ENCODE measurements at places on chromosomes 1 and 21.

- no peak for DNase-seq
These were observed 78.1 kb downstream of the DHRS3 start for GRCh38 chr1:12539705-12540579.

- no peak for DNase-seq
These were observed 102.1 kb downstream of the XCL2 start for GRCh38 chr1:168441745-168442144.

DNA sequence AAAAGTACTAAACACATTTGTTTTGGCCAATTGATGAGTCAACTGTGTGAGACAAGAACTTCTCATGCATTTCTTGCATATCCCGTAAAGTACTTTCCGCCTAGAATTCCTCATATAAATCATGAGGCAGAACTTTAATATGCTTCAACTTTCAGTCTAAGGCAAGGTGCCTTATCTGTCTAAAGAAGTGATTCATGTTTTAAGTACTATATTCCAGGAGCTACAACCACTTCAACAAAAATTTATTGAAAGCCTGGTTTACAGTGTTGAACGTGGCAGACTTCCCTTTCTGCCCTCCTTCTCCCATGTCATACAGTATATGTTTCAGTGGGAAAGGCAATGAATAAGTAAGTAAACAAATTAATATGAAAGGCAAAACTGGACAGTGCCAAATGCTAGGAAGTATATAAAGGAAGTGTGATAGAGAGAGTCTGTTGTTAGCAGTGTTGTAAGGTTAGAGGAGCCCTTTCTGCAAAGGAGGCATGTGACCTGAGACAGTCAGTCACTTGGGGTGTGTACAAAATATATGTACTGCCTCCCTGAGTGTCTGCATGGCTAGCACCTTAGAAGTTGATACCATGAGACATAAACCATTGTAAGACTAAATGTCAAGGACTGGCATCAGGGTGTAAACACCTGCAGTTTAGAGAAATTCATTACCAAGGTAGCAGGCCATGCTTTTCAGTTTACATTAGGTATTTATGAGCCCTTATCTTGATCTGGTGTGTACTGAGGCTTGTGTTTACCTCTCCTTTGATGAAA, 362.2 kb downstream of the SRGAP2C start:
- no peak for DNase-seq

GRCh38 chr1:56070601-56071000, 508.8 kb downstream of the PLPP3 start:
- DNase-seq = no peak

DNA sequence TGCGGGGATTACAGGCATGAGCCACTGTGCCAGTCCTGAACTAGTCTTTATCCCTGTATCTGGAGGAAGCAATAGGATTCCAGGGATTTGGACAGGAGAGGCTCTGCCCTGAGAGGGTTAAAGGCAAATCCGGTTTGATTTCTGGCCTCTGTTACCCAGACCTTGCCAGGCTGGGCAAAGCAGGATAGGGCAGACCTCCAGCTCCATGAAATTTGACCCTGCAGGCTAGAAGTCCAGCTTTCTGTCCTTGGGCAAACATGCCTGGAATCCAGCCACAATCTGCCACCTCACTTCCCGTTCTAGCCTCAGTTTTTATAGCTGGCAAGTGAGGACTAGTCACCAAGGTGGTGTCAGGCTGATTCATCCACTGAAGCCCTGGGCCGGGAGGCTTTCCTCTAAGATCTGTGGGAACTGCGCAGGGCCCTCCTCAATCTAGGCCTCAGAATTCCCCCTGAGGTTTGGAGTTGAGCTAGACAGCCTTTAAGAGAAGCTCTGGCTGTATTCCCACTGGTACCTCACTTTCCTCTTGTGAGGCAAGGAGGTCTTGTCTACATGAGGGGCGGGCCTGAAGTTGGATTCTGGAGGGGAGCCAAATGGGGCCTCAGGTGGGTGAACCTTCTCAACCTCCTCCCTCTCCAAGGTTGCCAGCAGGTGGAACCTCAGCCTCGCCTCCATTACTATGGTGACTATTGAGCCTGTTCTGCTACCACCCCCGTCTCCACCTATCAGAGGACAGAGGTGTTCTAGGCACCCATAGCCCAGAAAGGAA, 7.0 kb upstream of the P3R3URF start:
- no peak for DNase-seq

GRCh38 chr1:30319765-30320580, 403.4 kb downstream of the MATN1 start:
- DNase-seq = no peak

DNA sequence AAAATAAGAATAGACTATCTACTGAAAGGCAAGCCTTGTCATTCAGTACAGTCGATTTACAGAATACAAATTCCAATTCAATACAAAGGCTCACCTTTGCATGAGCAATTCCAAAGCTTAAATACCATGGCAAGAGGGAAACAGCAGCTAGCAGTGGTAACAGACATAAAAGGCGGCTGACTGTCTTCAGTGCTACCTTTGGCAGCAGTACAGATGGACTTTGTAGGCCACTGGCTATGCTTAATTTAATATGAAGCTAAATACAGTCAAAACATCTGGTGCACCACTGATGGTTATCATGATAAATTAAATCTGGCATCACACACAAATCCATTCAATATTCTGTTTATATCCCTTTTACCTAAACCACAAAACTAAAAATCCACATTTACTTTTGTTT, 62.4 kb downstream of the RERE start:
- DNase-seq = no peak

GRCh38 chr1:197896301-197896700, 6.1 kb upstream of the C1orf53 start:
- DNase-seq = no peak

DNA sequence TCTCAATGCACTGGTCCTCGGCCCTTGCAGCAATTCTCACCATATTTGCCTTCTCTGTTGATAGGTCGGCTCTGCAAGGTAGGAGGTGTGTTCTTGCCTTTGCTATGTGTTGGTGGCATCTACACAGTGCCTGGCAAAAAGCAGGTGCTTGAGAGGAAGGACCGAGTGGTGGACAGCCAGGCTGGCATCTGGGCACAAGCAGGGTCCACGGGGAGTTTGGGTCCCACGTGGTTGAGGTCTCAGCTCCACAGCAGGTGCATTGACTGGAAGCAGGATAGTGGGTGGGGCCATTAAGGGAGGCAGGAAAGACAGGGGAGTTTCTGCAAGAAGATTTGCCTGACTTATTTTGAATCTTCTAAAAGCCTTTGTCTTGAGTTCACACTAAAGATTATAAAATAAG, 81.2 kb upstream of the WNT4 start:
- DNase-seq = no peak

DNA sequence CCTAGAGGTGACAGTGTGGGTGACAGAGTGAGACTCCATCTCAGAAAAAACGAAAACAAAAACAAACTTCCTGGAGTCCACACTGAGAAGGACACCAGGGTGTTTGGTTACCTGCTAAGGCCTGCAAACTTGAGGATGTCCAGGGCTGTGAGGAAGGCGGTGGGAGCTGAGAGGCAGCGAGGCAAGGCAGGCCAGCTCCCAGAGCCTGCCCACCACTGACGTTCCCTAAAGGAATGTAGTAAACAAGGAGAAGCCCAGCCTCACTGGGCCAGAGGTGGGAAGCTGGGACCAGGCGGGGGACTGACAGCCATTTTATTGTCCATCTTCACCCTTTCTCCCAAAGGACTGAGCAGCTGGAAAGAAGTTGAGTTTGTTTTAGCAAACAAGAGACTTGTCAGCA, 24.1 kb downstream of the SHISA4 start:
- no peak for DNase-seq

DNA sequence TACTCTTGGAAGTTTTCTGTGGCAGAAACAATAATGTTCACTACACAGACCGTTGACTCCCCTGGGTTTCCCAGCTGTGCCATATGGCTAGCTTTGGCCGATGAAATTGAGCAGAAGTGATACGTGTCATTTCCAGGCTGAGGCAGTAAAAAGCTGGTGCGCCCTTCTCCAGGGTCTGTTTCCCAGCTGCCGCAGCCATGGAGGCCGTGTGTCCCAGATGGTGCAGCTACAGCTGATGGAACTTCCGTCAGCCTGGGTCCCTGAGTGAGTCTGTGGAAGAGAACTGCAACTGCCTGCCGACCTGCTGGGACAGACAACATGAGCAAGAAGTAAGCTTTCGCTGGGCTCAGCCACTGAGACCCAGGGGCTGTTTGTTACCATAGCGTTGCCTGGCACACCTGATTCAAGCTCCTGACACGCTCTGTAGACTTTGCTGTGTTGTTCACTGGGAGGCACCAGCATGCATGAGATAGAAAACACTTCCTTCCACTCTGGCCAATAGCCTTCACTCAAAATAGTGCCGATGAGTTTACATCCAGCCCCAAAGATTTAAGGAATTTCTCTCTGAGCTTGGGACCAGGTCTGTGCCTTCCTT, 116.3 kb upstream of the SLC25A33 start:
- no peak for DNase-seq

GRCh38 chr1:45015683-45016082, 3.6 kb downstream of the UROD start:
- no peak for DNase-seq

- peak; percentile 61 for DNase-seq
These were observed 21.2 kb downstream of the OVGP1 start for GRCh38 chr1:111406321-111406768.

DNA sequence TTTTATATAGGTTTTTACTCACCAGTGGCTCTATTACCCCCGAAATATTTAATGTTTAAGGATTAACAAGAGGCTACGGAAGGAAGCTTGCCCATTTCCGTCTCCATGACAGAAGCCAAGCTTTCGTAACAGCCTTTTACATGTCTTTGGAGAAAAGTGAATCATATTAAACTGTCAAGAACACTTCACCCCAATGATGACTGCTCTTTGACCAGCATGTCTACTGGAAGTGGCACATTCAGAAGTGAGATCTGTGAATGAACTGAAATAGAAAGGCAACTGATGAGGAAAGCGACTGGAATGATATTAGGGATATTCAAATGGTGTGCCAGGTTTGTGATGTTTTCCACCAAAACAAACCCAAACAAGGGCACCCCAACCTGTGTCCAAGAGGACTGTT, 8.5 kb upstream of the PRDM15 start:
- DNase-seq = no peak

- no peak for DNase-seq
These were observed 5.9 kb downstream of the PLOD1 start for GRCh38 chr1:11940260-11940921.

DNA sequence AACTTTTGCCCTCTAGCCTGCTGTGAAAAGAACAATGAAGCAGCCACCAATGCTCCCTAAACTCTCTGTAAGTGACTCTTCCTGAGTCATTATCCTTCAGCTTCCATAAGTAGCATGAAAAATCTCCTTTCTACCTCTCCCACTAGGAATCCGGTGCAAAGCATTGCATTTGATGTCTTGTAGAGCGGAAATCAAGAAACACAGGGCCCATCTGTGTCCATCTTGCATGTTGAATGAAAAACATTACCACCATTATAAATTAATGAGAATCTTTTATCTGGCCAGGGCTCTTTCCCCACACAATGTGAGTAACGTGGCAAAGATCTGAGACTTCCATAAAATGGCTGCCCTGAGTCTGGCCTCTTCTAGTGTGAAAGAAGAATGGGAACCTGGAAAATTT, 324.4 kb downstream of the ADGRL2 start:
- no peak for DNase-seq

GRCh38 chr1:1926886-1927660, 8.0 kb upstream of the TMEM52 start:
- no peak for DNase-seq

DNA sequence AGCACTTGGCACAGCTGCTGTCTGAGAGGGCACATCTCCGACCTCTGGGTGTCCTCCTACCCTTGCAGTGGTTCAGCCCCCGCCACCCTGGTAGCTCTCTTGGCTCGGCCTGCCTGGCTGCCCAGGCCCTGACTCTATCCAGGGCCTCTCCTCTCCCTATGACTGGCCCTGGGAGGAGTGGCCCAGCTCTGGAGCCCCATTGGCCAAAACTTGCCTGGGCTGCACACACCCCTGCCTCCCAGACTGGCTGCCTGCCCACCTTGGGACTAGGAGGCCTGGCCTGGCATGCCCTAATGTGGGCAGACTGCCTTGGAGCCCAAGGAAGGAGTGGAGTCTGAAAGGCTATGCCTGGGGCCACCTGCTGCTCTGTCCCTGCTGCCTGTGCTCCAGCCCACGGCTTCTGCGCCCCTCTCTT, 33.6 kb downstream of the ACOT11 start:
- no peak for DNase-seq

GRCh38 chr1:46719689-46720088, 775 bp upstream of the EFCAB14 start:
- DNase-seq = no peak

DNA sequence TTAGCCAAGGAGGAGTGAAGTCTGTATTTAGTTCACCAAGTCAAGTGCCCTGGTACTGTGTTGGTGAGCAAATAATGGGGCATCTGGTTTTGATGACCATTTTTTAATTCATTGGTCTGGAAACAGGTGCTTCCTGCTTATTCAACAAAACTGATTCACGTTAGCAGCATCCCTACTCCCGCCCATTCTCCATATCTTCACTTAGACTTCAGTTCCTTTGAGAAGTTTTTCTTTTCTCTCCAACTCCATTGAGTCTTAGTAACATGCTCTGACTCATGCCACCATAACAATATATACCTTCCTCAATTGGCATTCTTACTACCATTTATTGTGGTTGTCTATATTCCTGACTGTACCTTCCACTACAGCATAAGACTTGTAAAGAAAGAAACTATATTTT, 468.9 kb downstream of the DPYD start:
- no peak for DNase-seq

GRCh38 chr1:172815740-172816139, 156.8 kb downstream of the FASLG start:
- no peak for DNase-seq

- DNase-seq = no peak
These were observed 22.0 kb upstream of the WDR26 start for GRCh38 chr1:224456637-224456953.

DNA sequence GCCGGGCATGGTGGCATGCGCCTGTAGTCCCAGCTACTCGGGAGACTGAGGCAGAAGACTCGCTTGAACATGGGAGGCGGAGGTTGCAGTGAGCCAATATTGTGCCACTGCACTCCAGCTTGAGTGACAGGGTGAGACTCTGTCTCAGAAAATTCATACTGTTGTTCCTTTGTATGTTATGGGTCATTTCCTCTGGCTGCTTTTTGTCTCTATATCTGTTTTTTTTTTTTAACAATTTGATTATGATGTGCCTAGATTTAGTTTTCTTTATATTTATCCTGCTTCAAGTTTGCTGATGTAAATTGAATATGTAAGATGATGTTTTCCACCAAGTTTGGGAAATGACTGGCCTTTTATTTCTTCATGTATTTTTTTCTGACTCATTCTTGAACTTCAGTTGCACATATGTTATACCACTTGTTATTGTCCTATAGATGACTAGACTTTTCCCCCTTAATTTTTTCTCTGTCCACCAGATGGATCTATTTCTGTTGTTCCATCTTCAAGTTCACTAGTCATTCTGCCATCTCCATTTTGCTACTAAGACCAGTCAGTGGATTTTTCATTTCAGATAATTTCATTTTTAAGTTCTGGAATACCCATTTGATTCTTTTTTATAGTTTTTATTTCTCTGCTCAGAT, 173.5 kb downstream of the GALNT2 start:
- no peak for DNase-seq

Data from T-cell (primary cell).